ENCODE measurements at places on chromosomes 2 and 18.
A peak's percentile ranks its signal among the peaks of the same experiment; 100 is the strongest.

- DNase-seq = no peak
Measured at GRCh38 chr2:25473131-25473530, 131.4 kb upstream of the DNMT3A start.

- DNase-seq = no peak
Measured at GRCh38 chr2:3403587-3404334, 24.3 kb downstream of the TRAPPC12 start.

DNA sequence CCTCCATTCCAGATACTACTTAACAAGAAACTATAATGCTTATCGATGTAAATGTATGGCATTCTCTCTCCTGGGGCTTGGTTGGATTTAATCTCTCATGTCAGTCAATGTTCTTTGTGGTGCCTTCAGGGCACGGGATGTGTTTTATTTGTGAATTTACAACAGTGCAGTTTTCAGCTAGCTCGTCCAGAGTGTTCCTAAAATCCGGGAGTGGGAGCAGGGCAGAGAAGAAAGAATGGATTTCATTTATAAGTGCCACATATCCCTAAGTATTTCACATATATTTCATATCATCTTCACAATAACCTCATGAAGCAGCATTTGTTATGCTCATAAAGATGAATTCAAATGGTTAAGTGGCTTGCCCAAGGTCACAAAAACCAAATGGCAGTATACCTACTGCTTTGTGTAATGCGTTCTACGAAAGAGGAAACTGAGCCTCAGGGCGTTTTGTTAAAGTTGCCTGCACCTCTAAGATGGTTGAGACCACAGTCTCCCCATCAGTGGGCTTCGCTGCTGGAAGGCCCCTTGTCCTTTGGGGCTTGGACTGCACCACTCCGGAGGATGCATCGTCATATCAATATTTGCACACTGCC, 134.7 kb upstream of the MGAT5 start:
- DNase-seq = no peak

GRCh38 chr2:66840321-66841002, 405.5 kb downstream of the MEIS1 start:
- DNase-seq = no peak

DNA sequence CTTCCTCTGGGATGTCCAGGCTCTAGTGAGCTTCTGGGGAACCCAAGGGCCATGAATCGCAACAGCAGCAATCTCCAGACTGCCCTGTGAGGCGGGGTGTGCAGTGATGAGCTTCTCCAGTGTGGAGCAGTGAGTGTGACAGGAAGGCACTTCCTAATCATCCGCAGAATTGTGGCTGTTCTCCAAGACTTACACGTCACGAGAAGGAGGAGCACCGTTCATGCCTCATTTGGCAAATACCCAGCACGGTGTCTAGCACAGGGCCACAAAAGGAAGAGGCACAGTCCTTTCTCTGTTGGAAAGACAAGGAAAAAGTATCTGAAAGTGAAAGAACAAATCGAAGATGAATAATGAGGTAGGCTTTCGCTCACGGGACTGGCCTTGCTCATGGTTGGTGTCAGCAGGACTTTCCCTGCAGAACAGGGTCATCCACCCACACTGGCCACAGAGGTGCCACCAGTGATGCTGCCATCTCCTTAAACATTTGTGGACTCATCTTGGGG, 125.1 kb upstream of the HAAO start:
- DNase-seq = no peak

GRCh38 chr2:52145005-52145404, 1113.1 kb upstream of the NRXN1 start:
- DNase-seq = no peak

DNA sequence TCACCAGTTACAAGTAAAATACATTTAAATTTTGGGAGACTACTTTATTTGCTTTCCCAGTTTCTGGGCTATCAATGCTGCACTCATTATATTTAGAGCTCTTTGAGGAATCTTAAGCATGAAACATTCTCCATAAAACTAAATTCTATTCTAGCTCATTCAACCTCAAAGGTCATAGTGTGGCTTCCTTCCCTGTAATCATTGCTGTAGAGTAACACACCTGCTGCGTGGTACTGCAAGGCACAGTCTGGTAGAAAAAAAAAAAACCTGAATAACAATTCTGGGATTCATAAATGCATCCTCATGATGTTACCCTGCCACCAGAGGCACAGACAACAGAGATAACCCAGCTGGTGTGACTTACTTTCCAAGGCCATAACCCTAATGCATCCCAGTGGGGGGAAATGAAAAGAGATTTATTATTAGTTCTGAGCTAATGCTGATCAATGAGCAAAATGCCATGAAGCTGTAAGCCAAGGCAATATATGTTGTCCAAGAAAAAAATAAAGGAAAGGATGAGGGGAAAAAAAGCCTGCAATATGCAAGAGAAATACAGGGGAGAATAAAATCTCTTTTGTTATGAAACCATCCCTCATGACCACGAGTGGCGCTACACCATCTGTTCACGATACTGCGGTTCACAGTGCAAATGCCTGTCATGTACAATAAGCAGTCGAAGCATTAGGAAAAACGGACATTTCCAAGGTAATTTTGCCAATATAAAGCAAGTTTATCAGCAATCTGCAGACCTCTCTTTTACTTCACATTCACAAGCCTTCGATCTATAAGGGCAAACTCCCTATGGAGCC, 1481.6 kb upstream of the PIK3C3 start:
- DNase-seq = no peak

DNA sequence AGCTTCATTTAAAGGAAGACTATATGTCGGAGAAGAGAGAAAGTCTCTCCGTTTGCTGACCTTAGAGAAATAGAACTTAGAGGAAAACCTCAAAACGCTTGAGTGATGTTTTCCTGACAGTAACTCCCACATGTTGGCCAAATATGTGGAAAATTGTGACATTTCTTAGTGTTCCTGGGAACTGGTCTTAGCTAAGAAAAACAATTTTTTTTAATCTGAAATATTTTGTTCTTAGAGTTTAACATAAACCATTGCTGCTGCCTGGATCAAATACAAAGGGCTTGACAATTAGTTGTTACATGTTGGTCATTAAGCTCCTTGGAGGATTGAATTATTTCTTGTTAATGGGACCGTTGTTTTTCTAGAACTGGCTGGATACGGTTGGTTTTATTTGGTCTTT, 16.3 kb downstream of the DYNC2LI1 start:
- DNase-seq = no peak

DNA sequence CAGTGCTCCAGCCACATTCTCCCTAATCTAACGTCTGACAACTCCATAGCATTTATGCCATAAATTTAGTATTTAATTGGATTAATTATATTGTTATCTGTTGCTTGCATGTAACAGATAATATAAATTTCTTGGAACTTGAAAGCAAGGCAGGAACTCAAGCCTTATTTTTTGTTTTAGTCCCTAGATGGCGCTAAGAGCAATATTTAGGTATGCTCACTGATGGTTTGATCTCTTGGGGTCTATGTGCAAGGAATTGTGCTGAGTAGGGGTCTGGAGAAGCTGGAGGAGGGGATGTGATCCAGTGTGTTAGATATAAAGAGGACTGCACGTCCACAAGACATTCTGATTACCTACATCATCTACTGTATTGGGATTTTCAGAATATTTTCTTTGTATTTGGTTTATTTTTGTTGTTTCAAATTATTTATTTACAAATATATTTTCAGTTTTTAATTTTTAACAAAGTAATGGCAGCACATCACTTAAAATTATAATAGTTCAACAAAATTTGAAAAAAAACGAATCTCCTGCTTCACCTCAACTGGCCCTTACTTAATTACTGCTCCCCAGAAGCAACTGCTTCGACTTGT, 32.8 kb downstream of the KATNAL2 start:
- no peak for DNase-seq

GRCh38 chr18:32086881-32087280, 4.8 kb upstream of the RNF138 start:
- DNase-seq = no peak

DNA sequence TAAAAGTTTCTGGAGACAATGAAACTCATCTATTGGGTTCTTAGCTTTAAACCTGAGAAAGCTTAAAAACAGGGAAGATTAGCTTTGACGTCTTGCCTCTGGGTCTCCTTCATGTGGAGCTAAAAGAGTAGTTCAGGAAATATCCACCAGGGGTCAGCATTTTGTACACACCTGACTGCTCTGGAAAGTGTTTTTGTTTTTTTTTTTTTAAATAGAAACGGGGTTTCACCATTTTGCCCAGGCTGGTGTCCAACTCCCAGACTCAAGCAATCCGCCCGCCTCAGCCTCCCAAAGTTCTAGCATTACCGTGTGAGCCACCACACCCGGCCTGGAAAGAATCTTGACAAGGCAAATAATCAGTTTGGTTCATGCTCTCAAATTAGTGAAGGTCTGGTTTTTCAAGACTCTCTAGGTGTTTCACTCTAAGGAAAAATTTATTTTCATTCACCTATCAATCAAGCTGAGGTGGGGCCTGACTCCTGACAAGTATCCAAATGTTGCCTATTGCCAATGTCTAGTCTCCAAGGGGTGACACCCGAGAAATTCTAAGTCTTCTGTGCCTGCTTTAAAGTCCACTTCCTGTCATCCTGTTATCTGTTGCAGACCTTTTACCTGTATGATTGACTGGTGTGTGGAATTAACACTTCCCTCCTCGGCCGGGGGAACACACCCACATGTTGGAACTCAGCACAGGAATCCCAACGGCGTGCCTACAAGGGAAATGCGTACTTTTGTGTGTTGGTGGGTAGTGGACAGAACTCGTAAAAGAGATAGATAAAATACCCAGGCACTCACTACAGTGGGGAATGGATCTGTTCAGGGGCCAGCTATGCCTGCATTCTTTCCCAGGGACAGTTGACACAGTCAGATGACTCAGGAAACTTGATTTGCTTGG, 11.3 kb downstream of the IL1RN start:
- peak; percentile 86 for DNase-seq

- peak; percentile 52 for DNase-seq
Measured at GRCh38 chr2:44169155-44169898, 652 bp downstream of the PPM1B start.

GRCh38 chr2:11027195-11027594, 115.5 kb downstream of the KCNF1 start:
- no peak for DNase-seq

DNA sequence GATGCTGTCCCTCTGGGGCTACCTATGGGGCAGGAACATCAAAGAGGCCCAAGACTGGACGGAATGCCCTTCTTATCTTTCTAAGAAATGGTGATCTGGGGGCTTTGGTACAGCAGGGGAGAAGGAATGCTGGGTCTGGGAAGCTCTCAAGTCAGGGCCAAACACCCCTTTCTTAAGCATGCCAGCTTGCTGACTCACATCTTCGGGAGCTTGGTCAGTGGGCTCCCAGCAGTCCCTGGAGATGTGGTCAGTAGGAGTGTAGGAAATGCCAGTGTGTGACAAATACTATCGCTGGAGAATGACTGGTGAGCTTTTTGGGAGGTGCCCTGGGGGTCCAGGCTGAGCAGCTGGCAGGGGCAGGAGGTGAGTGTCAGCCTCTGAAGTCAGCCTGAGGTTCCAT, 105.0 kb upstream of the CDC42EP3 start:
- DNase-seq = no peak

DNA sequence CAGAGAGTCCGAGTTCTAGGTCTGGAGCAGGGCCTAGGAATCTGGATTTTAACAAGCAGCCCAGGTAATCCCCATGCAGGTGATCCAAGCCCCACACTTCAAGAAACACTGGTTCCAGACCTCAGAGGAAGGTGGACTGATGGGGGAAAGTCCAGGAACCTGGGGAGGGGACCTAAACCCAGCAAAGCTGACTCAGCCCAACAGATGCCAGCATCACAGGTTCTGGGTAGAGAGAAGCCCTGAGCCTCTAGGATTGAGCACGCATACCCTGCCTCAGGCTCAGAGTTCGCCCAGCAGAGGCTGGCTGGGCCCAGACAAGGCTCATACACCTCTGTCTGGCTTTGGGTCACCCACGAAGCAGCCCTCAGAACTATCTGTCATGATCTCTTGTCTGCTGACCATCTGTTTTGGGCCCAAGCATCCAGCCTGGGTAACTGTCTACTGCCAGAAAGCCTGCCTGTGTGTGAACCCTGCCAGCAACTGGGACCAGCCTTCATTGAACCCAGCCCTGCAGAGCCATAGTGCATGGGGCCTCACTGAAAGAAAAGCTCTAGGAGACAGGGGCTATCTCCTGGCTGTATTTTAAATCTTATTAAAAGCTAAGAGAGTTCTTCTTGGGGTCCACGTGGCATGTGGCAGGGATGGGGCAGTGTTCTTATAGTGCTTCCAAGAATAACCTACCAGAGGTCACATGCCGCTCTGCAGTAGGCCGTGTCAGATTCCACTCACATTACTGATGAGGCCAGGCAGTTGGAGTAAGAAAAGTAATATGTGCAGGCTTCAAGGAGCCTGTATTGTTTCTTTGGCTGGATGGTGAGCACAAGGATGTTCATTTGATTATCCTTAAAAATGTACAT, 7.4 kb downstream of the TMEM127 start:
- no peak for DNase-seq

DNA sequence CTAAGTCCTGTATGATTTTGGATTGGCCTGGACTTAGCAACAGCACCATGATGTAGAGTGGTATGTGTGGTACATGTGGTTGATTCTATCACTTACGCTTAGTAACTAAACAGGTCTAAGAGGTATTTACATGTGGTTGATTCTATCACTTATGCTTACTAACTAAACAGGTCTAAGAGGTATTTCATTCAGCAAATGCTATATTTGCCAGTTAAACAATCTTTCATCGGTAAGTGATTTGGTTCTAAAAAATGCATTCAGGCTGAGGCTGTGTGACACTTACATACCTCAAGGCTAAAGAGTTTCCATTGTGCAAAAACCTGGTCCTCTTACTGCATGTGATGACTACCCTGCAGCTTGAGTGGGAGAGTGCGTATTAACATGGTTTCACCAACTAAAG, 13.1 kb downstream of the EIF4E2 start:
- no peak for DNase-seq

DNA sequence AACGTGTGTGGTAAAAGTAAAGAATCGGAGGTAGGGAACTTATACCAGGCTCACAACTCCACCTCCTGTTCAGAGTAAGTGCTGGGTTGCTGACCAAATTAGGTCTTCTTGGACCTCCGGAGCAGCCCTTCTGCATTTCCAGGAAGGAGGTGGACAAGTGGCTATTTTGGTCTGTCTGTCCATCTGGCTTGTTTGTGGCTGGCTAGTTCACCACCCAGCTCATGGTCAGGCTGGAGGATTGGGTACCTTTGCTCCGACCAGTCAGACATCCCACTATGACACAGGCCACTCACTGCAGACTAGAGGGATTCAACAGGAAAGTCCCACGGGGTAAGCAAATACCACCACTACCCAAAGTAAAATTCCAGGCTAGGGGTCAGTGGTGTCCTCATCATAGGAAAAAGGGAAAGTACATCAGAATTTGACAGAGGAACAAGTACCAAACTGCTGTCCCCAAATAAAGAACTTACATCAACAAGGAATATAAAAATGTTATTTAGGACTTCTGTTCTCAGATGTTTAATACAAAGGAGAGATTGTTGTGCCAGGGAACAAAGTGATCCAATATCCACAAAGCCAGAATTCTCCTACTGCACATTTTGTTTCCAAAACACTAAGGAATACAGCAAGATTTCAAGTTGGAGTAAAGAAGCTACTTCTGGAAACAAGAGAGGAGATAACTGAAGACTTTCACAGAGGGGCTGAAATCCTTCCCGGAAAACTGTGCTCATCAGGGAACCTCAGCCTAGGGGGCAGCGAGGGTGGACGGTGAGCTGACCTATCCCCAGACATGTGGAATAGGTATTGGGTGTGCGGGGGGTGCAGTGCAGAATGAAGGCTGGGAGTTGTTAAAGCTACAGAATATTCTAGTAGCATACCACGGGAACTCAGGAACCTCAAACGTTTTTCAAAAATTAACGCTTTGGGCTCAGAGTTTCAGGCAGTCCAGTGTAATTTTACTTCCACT, 56.9 kb downstream of the BCL2 start:
- no peak for DNase-seq

GRCh38 chr2:235271936-235272335, 221.9 kb upstream of the AGAP1 start:
- no peak for DNase-seq

- no peak for DNase-seq
Measured at GRCh38 chr18:63207143-63207790, 112.3 kb downstream of the BCL2 start.

Data from activated CD4-positive, alpha-beta T cell treated with anti-CD3 and anti-CD28 coated beads, Interleukin-2, Interleukin-4, amounts not matched to agents 100 ng/mL and 50 ng/mL, durations not matched to agents 16 hours and 8 hours (primary cell).